ENCODE measurements at places on chromosomes 2 and 18.

DNA sequence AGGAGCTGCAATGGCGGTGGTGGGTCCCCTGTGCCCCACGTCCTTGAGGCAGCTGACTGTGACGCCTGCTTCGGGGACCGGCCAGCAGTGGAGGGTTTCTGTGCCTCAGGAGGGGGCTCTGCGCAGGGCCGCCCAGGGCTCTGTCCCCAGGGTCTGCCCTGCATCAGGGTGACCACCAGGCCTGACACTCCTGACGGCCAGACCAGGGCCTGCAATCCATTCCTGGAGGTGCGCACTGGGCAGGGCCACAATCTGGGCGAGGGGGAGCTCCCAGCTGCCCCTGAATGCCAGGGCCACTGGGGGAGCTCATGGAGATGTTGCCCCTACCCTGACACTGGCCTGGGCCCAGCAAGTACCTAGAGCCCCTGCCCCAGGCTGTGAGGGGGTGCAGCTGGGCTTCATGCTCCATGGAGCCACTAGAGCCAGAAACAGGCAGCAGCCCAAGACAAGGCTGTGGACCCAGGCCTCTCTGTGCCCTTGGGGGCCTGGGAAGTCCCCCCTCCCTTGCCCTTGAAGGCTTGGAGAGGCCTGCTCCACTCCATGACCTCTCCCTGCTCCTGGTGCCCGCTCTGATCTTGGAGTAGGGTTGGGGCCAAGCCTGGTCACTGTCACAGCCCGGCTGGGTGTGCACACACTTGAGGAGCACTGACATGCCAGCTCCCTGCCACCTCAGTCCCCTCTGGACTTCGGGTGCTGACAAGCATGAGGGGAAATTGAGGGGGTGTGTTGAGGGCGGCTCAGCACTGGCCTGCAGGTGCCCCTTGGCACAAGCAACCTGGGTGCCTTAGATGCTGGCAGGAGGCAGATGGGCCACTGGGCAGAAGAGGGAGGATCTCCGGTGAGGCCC lies 55.9 kb downstream of the LDAH start:
- no peak for DNase-seq

GRCh38 chr2:16653799-16654198 lies 11.8 kb downstream of the CYRIA start:
- DNase-seq = peak; percentile 51

DNA sequence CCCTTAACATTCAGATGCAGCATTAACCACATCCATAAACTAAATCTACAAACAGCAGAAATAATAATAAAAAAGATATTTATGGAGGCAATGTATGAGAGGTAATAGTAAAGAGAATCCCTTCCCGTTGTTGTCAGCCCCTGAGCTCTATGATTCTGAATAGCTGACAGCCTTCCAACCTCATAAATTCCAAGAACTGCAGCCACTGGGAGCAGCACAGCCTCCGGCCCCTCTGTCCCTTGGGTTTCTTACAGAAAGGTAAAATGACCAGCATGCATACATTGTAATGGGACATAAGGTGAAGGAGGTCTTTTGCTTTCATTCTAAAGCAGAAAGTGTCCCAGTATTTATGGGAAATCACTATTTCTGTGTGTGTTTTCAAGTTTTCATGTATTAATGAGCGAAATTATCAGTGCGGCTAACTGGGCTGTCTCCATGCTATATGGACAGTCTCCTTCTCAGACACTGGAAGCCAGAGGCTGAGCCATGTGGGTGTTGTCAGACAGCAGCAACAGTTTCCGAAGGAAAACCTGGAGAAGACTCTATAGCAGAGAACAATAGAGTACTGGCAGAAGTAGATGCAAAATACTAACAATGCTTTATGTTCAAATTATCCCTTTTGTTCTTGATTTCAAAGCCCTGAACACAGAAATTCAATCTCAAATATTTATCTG lies 151.6 kb downstream of the LRRC30 start:
- DNase-seq = no peak

GRCh38 chr2:46569061-46569560 lies 89.7 kb downstream of the TMEM247 start:
- peak; percentile 44 for DNase-seq

DNA sequence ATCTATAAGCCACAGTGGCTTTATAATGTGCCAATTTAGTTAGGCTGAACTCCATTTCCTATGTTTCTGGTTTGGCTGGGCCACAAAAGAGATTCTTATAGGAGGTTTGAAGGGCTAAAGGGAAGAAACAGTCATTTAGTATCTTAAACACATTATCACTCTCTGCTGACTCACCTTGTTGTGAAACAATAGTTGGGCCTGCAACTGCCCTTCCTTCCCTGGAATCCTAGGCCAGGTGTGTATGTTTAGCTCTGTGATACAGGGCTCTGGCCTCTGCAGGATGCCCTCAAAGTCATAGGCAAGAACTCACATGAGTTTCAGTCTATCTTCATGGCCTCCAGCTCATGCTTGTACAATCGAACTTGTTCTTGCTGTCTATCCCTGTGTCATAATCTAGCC lies 400.0 kb upstream of the CELF4 start:
- DNase-seq = no peak

DNA sequence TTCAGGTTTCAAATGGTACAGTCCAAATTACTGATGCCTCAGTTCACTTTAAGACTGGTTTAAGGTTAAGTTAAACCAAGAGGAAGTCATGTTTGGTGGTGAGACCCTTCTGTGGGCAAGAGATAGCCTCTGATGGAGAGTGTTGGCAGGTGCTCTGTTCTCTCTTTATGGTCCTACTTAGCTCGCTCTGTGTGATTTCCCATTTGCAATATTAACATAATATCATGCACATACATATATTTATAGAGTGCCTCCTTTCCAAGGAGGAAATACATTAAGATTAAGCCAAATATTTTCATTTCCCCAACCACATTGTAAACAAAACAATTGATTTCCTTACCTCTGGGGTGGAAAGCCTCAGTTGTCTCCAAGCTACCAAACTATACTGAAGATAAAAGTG lies 222.4 kb downstream of the PIK3C3 start:
- no peak for DNase-seq

GRCh38 chr2:119794237-119794636 lies 34.5 kb downstream of the PTPN4 start:
- DNase-seq = no peak

DNA sequence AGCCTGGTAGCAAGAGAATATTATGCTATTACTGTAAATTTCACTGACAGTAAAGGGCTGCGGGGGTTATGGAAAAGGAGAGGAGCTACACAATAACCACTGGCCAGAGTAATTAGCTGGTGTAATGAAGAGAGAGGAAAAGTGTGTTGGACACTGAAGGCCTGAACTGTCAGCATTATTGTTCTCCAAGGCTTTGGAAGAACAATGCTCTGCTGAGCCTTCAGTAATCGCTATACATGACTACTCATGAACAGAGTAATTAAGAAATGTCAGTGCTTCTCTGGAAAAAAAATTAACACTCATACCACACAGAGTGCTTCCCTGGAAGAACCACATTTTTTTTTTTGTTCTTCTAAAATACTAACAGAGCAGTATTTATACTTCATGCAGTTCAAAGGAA lies 931.3 kb downstream of the CPS1 start:
- DNase-seq = no peak

GRCh38 chr2:128420776-128421175 lies 102.1 kb upstream of the HS6ST1 start:
- no peak for DNase-seq

- peak; percentile 53 for DNase-seq
Measured at GRCh38 chr2:20595439-20596192, 55.3 kb downstream of the HS1BP3 start.

Data from CD4-positive, alpha-beta T cell treated with Interleukin-15 for 1 hour (primary cell).